ENCODE measurements at places on chromosomes 6 and 20.

DNA sequence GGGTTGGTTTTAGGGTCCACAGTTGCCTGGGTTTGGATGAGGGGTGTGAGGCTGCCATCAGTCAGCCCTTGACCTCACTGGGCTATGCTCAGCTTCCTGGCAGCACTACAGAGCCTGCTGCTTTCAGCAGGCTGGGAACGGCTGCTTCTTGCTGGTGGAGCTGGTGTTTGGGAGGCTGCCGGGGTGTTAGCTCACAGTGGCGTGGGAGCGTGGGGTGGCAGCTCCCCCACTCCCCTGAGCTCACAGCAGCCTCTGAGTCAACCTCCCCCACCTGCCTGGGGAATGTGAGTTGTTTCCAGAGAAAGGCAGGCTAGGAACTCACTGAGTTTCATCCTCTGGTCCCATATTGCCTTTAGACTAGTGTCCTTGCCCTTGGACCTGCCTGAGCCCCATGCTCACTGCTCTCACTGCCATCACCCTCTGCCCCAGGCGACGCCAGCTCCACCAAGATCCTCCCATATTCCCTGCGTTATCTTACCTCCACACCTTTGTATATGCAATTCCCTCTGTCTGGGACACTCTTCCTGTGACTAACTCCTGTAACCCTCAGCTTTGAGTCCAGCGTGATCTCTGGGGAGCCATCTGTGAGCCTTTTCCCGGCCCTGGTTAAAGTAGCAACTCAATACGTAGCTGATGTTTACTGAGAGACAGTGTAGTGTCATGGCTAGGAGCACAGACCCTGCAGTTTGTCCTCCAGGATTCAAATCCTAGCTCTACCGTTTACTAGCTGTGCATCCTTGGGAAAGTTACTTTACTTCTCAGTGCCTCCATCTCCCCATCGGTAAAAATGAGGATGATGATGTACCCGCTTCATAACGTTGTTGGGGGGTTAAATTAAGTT, 34.8 kb downstream of the PPP1R16B start:
- DNase-seq = no peak

DNA sequence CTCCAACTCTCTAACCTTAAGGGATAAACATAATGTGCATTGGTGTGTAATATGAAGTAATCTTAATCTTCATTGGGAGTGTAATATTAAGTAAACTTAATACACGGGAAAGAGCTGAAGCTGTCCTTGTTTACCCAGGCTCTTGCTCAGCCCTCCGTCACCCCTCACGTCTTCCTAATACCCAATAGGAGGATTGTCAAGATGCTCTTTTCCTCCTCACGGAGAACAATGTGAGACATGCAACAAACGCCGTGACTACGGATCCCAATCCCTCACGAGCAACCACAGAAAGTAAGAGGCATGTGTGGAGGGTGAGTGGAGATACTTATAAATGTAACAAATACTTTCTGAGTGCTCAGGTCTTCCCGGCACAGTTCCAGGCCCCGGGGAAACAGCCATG, 11.0 kb downstream of the KIF16B start:
- no peak for DNase-seq

DNA sequence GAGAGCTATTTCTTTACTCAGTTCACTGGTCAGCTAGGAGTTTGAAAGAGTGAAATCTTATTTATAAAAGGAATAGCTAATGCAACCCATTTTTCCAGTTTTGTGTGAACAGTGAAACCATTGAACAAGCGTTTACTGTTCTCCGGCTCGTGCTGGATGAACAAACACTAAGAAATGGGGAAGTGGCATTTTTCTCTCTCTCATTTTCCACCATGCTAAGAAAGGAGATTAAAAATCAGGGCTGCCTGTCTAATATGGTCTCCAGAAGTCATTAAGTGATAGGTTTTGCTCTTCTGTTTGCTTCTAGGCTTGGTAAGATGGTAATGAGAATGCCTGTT, 774 bp upstream of the SFT2D1 start:
- DNase-seq = no peak

- no peak for DNase-seq
Measured at GRCh38 chr6:149990661-149991471, 27.1 kb downstream of the ULBP1 start.

GRCh38 chr6:71478834-71479541, 190.4 kb downstream of the OGFRL1 start:
- DNase-seq = no peak
